ENCODE measurements at places on chromosomes 13 and 19. TPM values are rescaled to one million over a fixed set of nuclear protein-coding genes. Genes with fewer than 3 reads are reported as not detected.

GRCh38 chr13:102440259-102440936 is 38.5 kb upstream of the FGF14 start:
- no peak for DNase-seq

DNA sequence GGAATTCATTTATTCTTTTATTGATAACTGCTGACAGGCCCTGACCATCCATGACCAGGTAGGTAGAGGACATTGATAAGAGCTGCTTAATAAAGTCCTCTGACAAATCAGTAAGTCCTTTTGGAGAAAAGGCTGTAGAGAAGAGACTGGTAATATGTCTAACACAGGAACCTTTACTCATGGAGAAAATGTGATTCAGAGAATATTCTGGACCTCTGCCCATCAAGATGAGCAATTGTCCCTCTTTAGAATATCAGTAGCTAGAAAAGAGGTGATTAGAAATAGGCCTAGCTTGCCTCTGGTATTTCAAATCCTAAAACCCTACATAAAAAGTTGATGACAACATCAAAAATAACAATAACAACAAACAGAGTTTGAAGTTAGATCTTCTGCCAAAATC is 642.3 kb downstream of the TBC1D4 start:
- no peak for DNase-seq

Gene RNF225
- total RNA-seq = not detected

Gene SPRY2
- total RNA-seq = 40.0 TPM

- DNase-seq = peak; percentile 86
Observed at GRCh38 chr19:2634228-2634951, 68.1 kb downstream of the GNG7 start.

DNA sequence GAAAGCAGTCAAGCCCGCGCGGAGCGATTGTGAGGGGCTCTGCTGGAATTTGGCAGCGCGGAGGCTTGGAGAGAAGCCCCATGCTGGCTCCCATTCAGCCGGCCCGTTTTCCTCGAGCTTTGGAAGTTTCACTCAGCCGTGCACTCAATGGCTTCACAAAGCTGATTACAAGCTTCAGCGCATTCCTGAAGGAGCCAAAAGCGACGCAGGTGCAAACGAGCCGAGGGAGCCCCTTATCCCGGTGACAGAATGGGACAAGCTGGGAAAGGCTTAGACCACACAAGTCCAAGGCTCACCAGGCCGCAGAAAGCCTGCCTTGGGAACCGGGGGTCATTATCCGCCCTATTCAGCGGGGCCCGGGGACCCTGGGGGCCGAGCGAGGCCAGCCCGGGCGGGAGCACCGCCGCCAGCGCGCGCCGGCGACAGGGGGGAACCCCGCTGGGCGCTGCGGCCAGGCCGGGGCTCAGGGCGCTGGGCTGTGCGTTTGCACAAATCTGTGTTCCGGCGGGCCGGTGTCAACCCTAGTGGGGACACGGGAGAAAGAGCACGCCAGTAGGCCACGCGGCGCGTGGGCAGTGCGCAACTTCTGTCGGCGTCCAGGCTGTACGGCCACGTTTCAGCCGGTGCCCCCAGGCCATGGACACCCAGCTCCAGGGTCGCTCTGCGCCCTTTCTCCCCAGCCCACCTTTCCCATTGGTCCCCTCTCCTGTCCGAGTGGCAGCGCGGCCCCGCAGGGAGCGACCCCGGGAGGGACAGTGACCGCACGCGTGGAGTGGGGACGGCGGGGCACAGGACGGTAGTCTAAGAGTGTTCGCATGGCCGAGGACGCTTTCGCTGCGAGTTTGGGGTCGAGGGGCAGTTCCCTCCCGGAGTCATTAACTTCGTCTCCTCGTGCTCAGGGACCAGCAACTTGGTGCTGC is 37.3 kb downstream of the SOX1 start:
- DNase-seq = no peak

- no peak for DNase-seq
Observed at GRCh38 chr19:39846678-39847486, 703 bp upstream of the FBL start.

DNA sequence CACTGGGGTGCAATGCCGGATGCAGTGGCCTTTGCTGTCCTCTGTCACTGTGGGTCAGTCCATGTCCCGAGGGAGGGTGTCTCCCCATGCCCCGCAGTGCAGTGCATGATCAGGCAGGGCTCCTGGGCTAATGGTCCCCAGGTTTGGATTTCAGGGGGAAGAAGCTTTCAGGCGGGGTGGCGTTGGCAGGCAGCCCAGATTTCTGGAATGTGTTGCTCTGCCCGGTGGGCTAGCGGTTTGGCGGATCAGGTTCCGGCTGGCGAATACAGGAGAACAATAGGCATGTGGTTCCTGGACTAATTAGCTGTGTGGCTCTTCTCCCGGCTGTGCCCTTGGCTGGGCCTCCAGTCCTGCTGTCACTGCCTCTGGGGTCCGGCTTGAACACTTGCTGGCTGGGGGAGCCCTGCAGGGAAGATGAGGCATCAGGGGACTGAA is 141.3 kb downstream of the FGF9 start:
- DNase-seq = no peak

GRCh38 chr19:13079542-13079986 is 23.1 kb downstream of the LYL1 start:
- DNase-seq = peak; percentile 77

- DNase-seq = no peak
Observed at GRCh38 chr13:24511019-24511815, 1.4 kb downstream of the PARP4 start.

GRCh38 chr13:68254151-68254550 is 1024.0 kb upstream of the PCDH9 start:
- DNase-seq = no peak

- DNase-seq = no peak
Observed at GRCh38 chr19:33624586-33624985, 2.8 kb downstream of the CHST8 start.

DNA sequence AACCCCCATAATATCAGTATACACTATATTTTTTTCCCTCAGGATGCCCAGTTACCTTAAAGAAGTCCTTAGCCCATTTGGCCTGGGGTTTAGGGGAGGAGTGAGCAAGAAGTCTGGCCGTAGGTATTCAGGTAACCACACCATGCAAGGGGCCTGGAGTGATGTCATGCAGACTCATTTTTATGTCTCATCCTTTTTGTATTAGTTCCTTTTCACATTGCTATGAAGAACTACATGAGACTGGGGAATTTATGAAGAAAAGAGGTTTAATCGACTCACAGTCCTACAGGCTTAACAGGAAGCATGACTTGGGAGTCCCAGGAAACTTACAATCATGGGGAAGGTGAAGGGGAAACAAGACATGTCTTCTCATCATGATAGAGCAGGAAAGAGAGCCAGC is 12.2 kb downstream of the TPP2 start:
- no peak for DNase-seq

Gene KLHL1
- not detected for total RNA-seq

- no peak for DNase-seq
Observed at GRCh38 chr13:108419768-108420167, 150.2 kb downstream of the TNFSF13B start.

DNA sequence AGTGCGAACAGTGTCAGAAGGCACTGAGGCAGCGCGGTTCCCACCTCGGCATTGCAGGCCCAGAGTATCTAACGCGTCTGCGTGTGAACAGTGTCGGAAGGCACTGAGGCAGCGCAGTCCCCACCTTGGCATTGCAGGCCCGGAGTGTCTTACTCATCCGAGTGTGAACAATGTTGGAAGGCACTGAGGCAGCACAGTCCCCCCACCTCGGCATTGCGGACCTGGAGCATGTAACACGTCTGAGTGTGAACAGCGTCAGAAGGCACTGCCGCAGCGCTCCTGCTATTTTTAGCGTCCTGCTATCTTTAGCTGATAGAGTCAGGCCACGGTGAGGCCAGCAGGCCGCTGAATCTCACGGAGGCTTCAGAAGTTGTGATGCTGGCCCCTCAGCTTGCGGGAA is 39.6 kb downstream of the ATP11A start:
- DNase-seq = no peak

GRCh38 chr19:42547929-42548328 is 19.6 kb upstream of the CEACAM1 start:
- no peak for DNase-seq

Gene FAM124A
- 12.1 TPM for total RNA-seq

DNA sequence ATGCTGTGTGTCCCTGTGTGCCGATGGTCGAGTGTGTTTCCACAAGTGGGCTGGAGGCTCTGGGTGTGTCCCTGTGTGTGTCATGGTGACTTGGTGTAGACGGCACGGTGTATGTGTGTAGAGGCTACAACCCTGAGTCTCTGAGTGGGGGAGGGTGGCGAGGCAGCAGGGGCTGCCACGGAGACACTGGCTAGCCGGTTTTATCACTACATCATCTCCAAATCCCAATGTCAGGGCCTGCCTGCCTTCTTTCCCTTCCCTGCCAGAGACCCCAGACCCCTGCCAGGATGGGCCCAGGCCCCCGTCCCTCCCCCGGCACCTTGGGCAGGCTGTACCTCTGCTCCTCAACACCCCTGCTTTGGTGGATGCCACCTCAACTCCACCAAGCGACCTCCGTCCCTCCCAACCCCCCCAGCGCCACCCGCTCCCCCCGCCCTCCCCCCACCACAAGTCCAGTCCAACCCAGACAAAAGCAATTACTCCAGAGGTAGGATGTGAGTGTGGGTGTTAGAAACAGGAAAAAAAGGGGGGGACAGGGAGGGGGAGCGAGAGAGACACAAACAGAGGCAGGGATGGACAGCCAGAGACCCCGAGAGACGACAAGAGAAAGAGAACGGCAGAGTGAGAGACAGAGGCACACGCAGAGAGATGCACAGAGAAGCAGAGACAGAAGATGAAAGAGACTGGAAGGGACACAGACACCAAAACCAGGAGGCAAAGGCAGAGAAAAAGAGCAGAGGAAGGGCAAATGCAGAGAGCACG is 21.6 kb upstream of the POU2F2 start:
- DNase-seq = no peak

GRCh38 chr13:106753251-106753650 is 185.3 kb upstream of the ARGLU1 start:
- DNase-seq = no peak

Gene CRLF1
- 35.7 TPM for total RNA-seq

DNA sequence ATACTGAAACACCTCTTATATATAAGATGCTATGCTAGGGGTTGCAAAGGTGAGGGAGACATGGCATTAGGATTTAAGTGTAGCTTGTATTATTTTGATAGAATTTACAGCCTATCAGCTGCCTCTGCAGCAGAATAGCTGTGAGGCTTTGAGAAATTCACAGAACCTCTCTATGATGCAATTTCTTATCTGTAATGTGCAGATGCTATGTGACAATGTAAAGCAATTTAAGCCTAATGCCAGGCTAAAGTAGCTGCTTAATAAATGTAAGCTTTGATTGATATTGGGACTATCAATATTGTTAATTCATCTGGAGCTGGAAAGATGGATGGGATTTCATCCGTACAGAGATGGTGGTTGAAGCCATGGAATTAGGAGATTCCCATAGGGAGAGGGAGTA is 1.6 kb downstream of the ADGRE3 start:
- no peak for DNase-seq

DNA sequence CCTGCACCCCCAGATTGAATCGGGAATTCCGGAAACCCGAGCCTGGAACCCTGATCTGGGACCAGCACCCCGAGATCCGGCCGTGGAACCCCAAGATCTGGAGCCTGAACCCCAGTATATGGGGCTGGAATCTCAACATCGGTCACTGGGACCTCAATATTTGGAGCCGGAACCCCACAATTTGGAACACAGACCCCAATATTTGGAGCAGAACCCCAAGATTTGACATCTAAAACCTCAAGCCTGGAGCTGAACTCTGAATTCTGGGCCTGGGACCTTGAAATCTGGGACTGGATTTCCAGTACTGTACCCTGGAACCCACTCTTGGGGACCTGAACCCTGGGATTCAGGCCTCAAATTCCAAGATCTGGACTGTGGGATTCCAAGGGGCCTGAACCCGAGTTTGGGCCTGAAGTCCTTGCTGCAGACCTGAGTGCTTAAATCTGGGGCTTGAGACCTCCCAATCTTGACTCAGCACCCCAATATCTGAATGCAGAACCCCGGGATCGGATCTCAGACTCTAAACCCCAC is 629 bp downstream of the LRFN3 start:
- no peak for DNase-seq

GRCh38 chr13:59201841-59202240 is 961.9 kb downstream of the DIAPH3 start:
- DNase-seq = no peak

Gene TNFSF13B
- 2.1 TPM for total RNA-seq

Gene IL17D
- total RNA-seq = 0.62 TPM

GRCh38 chr13:52786766-52787165 is 47.1 kb upstream of the CNMD start:
- DNase-seq = no peak

- DNase-seq = no peak
Observed at GRCh38 chr13:45295536-45295935, 45.4 kb downstream of the TPT1 start.

Gene INTS6
- total RNA-seq = 22.7 TPM

Gene SELENOV
- not detected for total RNA-seq

GRCh38 chr19:4032436-4032835 is 24.9 kb downstream of the PIAS4 start:
- DNase-seq = no peak

Gene KLK7
- not detected for total RNA-seq

- DNase-seq = no peak
Observed at GRCh38 chr13:58004751-58005150, 373.2 kb downstream of the PCDH17 start.

Gene MISP
- not detected for total RNA-seq

Gene FFAR2
- 0.32 TPM for total RNA-seq

Gene MRI1
- total RNA-seq = 13.0 TPM

Gene LRP3
- 17.8 TPM for total RNA-seq

Gene GPR183
- 2.7 TPM for total RNA-seq

- DNase-seq = no peak
Observed at GRCh38 chr19:56253737-56254136, 18.8 kb upstream of the EDDM13 start.

- DNase-seq = no peak
Observed at GRCh38 chr19:35397064-35397463, 26.2 kb downstream of the GPR42 start.

- no peak for DNase-seq
Observed at GRCh38 chr13:101917833-101918661, 465.6 kb downstream of the ITGBL1 start.
